ENCODE measurements at places on chromosomes 4 and X.
A peak's percentile ranks its signal among the peaks of the same experiment; 100 is the strongest.

DNA sequence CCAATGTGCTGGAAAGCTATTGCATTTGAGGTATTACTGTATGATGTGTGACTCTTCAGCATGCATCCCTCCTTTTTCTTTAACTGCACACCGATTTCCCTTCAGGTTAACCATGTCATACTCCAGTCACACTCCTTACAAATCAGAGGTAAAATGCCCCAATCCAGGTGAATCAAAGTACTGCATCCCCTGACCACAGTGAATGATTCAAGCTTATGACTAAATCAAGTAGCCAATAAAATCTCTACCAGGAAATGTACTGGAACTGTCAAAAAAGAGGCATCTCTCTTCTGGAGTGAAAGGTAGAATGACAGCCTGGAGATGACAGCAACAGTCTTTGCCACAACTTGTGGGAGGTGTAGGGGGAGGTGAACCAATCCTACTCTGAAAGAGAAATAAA is 10.4 kb downstream of the ADAMTS3 start:
- no peak for DNase-seq

DNA sequence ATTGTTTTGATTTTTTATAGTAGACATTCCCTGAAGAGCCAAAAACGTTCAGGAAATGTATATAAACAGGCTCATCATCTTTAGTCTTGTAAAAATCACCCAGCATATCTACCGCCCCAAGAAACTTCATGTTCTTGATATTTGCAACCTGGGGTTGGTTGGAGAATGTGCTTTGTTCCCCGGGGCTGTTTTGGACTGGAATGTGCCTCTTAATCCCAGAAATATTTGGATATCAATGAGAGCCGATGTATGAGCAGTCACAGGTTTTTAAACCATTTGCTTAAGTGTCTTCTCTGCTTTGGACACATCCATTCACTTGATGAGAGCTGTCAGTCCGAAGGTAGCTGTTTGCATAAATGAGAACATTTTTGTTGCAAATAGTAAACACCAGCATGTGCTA is 449.7 kb downstream of the PCDH7 start:
- DNase-seq: no peak

- DNase-seq: peak; percentile 51
Measured at GRCh38 chr4:172996571-172997216, 171.9 kb upstream of the GALNT7 start.

- DNase-seq: no peak
Measured at GRCh38 chrX:17743913-17744312, 6.6 kb downstream of the SCML1 start.

DNA sequence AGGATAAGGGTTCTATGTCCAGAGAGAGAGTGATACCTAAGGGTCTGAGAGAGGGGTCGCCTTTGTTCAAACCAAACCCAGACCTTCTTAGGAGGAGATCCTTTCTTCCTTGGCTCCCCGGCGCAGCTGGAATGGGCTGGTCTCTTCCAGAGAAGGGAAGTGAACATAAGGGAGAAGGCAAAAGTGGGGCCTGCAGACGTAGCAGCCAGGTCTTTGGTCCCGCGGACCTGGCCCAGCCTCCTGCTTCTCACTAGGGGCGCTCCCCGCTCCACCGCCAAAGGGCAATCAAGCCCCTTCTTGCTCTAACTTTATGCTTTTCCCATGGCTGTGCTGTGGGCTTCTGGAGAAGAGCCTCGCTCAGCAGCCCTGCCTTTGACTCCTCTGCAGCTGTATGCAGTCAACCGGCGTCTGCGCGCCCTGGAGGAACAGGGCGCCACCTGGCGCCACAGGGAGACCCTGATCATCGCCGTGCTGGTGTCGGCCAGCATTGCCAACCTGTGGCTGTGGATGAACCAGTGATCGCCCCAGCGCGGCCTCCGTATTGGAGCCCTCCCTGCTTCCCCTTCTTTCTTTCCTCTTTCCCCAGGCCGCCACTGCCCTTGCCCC is 6.5 kb downstream of the FATE1 start:
- DNase-seq: no peak

- no peak for DNase-seq
Measured at GRCh38 chrX:70324326-70324725, 34.4 kb downstream of the KIF4A start.

DNA sequence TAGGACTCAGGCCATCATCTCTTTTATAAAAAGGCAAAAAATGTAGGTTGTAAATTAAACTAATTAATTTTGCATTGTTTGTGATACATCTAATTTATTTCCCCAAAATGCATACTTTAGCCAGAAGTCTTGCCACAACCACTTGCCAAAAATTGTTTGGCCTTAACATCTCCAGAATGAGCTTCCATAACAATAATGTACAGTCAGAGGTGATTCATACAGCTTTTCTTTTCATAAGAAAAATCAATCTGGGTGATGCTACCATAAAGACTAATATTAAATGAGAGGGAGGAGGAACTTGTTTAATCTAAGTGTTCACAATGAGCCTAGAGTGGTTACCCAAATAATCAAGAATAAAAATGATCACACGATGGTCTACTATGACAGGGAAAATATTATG is 59.3 kb downstream of the AMMECR1 start:
- DNase-seq: no peak

- DNase-seq: no peak
Measured at GRCh38 chrX:130829526-130830515, 73.2 kb downstream of the ENOX2 start.

- no peak for DNase-seq
Measured at GRCh38 chr4:9963328-9963727, 58.0 kb downstream of the SLC2A9 start.

- DNase-seq: no peak
Measured at GRCh38 chr4:38990241-38990640, 42.0 kb downstream of the TMEM156 start.

GRCh38 chrX:71464968-71465367 is 67.9 kb upstream of the OGT start:
- DNase-seq: no peak

DNA sequence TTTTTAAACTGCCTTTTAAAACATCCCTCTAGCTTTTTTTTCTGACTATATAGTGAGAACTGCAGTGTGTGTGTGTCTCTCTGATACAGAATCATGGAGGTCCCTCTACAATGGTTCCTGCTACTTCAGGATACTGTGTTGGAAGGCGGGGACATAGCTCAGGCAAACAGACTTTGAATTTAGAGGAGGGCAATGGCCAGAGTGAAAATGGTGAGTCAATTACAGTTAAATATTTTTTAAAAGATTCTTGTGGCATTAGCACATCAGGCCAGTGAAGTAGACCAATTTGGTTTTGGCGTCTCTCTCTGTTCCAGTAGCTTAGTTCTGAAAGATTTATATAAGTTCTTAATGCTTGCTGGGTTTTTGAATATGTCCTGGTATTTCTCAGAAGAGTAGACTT is 47.1 kb downstream of the ALG13 start:
- no peak for DNase-seq

GRCh38 chrX:129798888-129799287 is 19.1 kb downstream of the SASH3 start:
- no peak for DNase-seq

DNA sequence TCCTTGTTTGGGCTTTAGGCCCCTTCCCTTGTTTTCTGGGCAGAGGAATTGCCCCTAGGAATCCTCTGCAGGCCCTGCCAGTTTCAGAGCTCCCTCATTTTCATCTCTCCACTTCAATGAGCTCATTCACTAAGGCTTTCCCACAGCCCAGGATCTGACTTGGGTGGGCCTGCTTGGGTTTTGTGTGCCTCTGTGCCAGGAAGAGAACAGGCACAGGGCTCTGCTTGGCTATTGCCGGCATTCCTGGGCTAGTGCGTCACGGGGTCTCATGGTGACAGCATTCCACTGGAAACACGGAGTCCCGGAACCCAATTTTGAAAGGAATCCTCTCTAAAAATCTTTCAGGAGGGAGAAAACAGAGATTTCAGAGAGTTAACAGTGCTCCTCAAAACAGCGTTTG is 150.5 kb downstream of the VCX3A start:
- DNase-seq: no peak
